Amniotic stem cell (primary cell): ENCODE measurements at places on chromosomes 7 and 10.

- DNase-seq: no peak
These were observed 110.7 kb downstream of the VIPR2 start for GRCh38 chr7:159033956-159034355.

DNA sequence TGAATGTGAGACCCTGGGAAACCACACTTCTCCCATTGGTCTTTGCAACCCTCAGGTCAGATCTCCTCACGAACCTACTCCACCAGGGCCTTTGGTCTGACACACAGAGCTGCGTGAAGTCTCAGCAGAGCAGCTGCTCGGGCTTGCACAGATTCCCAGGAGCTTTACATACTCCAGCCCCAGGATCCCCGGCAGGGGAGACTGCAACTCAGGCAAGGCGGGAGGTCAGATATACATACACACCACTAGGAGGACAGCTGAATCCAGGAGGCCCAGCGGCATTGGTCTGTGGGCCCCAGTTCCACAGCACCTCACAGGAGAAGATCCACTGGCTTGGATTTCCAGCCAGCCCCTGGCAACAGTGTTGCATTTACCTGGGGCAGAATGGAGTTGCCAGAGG lies 239.2 kb downstream of the GPAM start:
- no peak for DNase-seq

DNA sequence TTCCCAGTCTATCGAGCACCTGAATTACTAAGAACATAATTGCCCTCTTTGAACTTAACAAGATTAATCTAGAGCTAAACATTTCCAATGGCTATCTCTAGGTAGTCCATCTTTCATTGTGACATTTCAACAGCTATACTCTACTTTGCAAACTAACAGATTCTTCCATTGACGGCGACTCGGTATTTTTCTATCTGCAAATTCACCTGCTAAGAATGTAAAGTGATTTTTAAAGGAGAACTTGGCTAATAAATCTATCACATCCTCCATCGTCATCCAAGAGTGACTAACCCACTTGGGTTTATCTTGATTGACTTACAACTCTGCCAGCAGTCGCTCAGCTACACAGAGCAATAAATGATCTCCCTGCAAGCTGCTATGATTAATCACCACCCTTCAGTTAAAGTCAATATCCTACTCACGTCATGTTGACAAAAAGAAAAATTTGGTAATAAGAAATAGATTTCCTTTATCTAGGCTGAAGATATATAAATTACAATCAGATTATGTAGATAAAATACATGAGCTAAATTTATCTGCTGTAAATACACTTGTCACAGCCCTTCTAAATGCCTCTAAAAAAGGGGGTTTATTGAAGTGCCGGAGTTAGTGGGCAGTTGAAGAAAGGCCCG lies 99.5 kb downstream of the SFMBT2 start:
- DNase-seq: no peak

GRCh38 chr10:6019796-6020195 lies 42.4 kb downstream of the IL2RA start:
- no peak for DNase-seq

- DNase-seq: no peak
These were observed 491.8 kb upstream of the SEMA3A start for GRCh38 chr7:84686373-84686772.

GRCh38 chr7:93043385-93043985 lies 74.3 kb downstream of the SAMD9 start:
- DNase-seq: peak; percentile 80

GRCh38 chr10:132735341-132735775 lies 50.6 kb downstream of the NKX6-2 start:
- no peak for DNase-seq

DNA sequence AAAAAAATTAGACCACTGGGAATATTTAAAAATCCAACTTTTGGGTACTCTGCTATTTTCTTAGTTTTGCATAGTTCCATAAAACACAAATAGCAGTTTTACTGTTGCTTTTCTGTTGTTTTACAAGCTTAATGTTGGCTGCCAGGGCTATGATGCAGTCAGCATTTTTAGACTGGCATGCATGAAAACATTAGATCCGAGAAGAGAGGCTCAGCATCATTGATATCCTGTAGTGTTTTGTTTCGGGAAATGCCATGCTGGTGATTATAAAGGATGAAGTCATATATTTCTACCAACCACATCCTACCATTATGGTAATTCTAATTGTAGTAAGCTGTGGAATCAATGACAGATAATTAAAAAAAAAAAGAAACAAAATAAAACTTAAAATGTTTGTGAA lies 104.6 kb downstream of the MBL2 start:
- no peak for DNase-seq

DNA sequence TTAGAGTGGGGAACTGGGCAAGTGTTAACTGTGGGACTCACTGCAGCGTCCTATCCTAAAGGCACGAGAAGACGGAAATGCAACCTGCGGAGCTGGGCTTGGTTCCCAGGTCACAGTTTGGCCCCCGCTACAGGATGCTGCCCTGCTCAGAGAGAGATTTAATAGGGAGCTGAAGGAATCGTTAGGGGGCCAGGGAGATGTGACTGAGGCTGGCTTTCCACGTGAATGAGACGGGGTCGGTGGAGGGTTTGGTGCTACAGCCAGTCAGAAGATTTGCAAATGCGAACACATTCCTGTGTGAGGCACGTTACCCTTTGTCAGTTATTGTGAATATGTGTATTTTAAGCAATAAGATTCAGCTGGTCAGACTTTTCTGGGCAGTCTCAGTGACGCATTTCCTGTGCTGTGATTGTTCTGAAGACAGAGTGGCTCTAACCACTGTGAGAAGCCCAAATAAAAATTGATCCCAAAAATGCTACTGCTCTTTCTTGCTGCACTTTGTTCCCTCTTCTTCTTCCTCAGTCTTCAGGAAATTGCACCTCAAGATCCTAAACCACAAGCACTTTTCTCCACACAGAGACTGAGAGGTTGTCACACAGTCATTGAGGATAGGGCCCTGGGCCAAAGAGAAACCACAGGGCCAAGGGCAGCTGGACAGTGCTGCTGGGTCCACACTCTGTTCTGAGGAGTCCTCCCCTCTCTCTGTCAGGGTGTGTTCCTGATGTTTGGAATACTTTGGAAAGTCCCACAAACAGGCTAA lies 21.2 kb downstream of the CYP17A1 start:
- no peak for DNase-seq

GRCh38 chr7:5488286-5488878 lies 64.7 kb upstream of the TNRC18 start:
- DNase-seq: no peak

GRCh38 chr7:83156006-83156405 lies 6.7 kb downstream of the PCLO start:
- DNase-seq: no peak
